PC-9 (cell line): ENCODE measurements at places on chromosomes 7 and 10. TPM values are rescaled to one million over a fixed set of nuclear protein-coding genes. Genes with fewer than 3 reads are reported as not detected.

DNA sequence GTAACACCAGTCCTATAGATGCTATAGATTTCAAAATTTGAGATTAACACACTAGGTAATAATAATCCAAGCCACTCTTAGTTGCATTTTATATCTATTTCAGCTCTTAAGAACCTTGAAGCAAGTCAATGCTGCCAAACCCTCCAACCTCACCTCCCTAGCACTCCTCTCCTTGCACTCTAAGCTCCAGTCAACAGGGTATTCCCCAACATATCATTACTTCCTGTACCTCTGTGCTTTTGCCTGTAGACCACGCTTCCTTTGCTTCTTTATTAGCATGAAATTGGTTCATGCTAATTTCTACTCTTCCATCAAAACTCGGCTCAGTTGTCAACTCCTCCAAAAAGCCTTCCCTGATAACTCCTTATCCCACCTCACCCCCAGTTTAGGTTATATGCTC is 24.6 kb downstream of the PEX1 start:
- DNase-seq = no peak

DNA sequence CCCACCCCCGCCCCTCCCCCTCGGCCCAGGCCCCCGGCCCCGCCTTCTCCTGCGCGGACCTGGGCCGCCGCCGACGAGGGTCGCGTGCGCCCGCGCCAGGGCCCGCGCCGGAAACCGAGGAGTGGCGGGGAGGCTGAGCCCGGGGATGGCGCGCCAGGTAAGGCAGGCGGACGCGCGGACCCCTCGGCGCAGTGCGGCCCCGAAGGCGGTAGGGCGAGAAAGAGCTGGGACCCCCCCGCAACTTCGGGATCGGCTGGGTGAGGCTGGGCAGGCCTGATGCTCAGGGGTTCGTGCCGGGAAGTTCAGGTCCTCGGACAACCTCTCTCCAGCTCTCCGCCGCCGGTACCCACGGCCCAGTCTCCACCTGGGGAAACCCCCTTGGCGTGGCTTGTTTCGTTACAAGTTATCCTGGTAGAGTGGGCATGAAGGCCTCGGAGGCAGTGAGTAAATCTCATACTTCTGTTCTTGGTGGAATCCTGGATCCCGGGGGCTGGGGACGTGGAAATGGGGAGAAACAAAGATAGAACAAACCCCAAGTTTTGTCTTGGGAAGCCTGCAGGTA is 58.4 kb downstream of the ZNF467 start:
- DNase-seq = no peak

DNA sequence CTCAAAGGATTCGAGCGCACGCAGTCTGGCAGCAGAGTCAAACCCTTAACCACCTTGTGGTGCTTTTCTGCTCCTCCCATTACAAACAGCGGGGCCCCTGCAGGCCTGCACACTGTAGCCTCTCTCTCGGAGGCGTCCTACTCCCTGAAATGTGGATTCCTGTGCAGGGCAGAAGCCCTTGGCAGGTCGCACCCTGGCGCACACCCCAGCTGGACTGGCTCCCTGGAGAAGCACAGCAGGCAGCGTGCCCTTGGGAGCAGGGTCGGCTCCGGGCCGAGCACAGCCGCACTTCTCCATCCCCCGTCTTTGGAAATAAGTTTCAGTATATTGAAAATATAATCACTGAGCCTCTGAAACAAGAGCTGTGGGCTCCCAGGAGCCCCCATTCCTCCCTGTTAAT is 144.1 kb downstream of the C10orf105 start:
- no peak for DNase-seq

DNA sequence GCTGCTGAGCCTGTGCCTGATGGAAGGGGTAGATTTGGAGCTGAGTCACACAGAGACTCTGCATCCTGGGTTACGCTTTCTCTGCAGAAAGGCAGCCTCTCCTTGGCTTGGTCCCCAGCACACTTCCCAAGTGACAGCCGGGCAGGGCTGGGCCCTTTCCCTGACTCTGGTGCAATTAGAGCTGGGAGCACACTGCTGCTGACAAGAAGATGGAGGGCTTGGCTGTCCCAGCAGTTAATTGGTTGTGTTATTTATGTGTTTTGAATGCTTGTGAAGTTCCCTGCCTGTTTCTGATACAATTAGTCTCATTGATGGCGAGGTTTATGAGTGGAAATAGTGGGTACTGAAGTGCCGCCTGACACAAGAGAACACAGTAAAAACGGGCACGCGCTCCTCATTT is 123.6 kb downstream of the TCERG1L start:
- DNase-seq = no peak

DNA sequence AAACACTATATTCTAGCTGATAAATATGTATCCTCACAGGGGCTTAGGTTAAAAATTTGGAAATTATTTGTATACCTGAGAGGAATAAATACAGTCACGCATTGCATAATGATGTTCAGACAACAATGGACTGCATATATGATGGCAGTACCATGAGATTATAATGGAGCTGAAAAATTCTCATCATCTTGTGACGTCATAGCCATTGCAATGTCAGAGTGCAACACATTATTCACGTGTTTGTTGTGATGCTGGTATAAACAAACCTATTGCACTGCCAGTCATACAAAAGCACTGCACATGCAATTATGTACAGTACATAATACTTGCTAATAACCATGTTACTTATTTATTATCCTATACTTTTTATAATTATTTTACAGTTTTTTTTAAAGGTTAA is 31.4 kb downstream of the STEAP1B start:
- DNase-seq = no peak

- DNase-seq = peak; percentile 87
These were observed 15.4 kb downstream of the CLCN1 start for GRCh38 chr7:143331179-143331801.

- no peak for DNase-seq
These were observed 22.8 kb upstream of the FOXL3 start for GRCh38 chr7:266851-267840.

DNA sequence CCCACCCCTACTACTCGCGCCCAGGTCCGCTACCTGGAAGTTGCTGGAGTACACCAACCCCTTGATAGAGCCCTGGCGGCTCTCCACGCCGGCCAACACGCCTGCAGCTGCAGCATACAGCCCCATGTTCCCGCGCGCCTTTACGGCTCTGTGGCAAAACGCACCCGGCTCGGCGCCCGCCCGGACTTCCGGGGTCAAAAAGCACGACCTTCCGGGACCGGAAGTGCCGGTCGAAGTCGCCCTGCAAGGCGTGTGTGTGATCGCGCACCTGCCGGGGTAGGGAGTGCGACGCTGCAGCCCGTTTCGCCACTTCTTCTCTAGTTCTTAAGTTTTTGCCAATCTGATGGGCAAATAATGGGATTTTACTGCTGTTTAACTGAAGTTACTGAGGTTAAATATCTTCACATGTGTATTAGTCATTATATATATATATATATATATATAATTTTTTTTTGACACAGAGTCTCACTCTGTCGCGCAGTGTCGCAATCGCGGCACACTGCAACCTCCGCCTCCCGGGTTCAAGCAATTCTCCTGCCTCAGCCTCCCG is at the start of gene NSUN5:
TSS of gene NSUN5 (minus strand) at position 162 of the 550 bp plus-strand sequence. CDS start at position 126, 36 bp downstream.
- peak; percentile 90 for DNase-seq

DNA sequence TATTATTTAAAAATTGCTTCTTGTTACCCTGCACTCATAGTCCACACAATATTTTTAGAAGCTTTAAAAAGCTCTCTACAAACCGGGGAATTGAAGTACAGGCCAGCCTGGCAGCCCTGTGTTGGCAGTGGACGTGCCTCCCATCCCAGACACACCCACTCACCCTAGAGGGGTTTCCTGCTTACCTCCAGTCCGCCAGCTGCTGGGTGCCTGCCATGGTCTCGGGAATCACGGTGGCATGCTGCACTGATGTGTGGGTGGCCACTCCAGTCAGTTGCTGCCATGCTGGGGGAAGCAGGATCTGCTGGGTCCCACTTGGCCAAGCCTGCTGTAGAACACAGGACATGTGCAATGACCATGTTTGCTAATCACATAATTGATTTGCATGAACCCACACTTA is 80.4 kb downstream of the CLEC2L start:
- no peak for DNase-seq

DNA sequence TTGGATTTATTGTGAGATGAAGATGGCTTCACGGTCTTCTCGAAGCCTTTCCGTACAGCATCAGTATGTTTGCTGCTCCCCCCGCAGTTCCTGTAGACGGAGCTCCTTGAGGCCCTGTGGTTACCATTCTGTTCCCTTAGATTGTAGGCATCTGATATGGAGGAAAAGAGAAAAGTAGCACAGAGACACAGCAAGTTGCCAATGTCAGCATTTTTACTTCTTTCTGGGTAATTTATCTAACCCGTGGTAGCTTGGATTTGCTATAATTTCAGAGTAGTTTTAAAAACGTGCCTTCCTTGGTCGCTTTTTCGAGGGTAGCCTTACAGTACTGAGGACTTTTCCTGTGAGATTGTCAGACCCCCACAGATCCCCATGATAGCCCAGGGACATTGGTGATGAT is 37.5 kb downstream of the WDR37 start:
- DNase-seq = no peak

GRCh38 chr10:77252380-77253146 is 385.0 kb downstream of the KCNMA1 start:
- no peak for DNase-seq

- DNase-seq = no peak
These were observed 72.6 kb downstream of the PDSS1 start for GRCh38 chr10:26770069-26770468.

- DNase-seq = no peak
These were observed 317.0 kb downstream of the GLRX3 start for GRCh38 chr10:130453036-130453720.

- DNase-seq = peak; percentile 67
These were observed 206.1 kb downstream of the CREB5 start for GRCh38 chr7:28618383-28618782.

- DNase-seq = no peak
These were observed 53.1 kb downstream of the PRF1 start for GRCh38 chr10:70549351-70549961.

- peak; percentile 20 for DNase-seq
These were observed 118.5 kb downstream of the VTI1A start for GRCh38 chr10:112565434-112566053.

GRCh38 chr7:2175514-2175913 is 57.2 kb downstream of the MAD1L1 start:
- peak; percentile 53 for DNase-seq

DRGX gene
- total RNA-seq = not detected in 2 replicates

TMEM130 gene
- total RNA-seq = 2.1 and 3.8 TPM in 2 replicates

SFTPA1 gene
- total RNA-seq = not detected in 2 replicates

MMD2 gene
- total RNA-seq = not detected in 2 replicates
